GOT3 (cell line): ENCODE measurements at places on chromosomes 11 and 22.

DNA sequence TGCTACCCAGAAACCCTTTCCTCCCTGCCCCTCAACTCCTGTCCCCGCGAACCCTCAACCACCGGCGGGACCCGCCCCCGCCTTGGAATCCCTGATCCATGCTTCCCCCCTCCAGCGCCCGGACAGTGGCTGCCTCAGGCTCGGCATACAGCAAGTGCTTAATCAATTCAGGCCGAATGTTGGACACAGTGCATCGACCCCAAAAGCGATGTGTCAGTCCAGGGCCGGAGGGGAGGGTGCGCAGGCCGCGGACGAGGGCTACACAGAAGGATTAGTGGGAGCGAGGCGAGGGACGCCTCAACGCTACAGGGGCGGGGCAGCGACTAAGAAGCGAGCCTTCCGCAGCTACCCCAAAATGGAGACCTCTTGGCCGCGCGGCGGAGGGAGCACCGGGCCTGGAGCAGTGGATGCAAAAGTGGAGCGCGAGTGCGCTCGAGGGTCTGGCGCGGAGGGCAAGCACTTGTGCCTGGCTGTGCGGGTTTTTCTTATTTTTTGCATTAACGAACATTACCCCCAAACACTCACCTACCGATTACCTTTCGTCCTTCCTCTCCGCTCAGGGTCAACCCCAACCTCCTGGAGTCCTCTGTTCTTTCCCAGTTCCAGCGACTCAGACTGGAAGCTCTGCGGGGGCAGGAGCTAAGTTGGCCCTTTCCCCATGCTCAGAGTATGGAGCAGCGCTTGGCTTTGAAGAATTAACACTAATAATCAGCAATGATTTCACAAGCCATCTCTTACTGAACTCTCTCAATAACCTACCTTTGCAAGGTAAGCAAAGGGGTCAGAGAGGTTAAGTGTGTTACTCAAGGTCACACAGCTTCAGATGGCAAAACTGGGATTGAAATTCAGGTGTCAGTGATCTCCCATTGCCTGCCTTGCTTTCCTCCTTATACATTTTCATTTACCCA is 30.0 kb upstream of the WNT11 start:
- no peak for DNase-seq

DNA sequence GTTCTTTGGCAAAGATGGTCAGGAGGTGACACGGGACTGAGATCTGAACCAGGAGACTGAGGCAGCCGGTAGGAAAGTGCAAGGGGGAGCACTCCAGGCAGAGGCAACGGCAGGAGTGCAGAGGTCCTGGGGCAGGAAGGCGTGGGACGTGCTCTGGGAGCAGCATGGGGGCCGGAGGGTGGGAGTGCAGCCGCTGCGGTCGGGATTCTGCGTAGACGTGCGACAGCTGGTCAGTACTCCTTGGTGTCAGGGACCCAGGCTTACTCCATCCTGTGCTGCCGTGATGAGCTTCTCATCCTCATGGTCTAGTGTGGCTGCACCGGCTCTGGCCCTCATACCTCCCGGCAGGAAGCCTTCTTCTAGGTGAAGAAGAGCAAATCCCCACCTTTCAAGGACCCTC is 16.9 kb upstream of the TRMU start:
- no peak for DNase-seq

- no peak for DNase-seq
These were observed 95.9 kb downstream of the ARHGAP8 start for GRCh38 chr22:44848296-44848741.

DNA sequence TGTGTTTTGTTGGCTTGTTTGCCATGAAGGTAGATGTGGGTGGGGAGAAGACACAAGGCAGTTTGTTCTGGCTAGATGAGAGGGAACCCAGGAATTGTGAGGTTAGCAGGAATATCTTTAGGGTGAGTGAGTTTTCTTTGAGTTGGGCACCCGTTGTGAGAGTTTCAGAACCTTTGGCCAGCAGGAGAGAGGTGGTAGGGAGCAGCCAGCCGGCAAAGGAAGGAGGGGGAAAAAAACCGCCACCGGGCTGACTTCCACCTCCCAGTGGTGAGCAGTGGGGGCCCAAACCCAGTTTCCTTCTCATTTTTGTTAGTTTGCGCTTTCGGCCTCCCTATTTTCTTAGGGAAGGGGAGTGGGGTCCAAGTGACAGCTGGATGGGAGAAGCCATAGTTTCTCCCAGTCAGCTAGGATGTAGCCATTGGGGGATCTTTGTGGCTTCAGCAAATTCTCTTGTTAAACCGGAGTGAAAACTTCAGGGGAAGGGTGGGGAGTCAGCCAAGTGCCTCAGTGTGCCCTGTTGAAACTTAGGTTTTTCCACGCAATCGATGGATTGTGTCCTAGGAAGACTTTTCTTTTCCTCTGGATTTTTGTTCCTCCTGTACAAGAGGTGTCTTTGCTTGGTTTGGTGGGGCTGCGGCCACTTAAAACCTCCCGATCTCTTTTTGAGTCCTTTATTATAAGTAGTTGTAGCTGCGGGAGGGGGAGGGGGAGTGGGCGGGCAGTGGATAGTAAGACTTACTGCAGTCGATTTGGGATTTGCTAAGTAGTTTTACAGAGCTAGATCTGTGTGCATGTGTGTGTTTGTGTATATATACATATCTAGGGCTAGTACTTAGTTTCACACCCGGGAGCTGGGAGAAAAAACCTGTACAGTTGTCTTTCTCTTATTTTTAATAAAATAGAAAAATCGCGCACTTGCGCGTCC is 1.1 kb upstream of the GCAT start:
- no peak for DNase-seq

DNA sequence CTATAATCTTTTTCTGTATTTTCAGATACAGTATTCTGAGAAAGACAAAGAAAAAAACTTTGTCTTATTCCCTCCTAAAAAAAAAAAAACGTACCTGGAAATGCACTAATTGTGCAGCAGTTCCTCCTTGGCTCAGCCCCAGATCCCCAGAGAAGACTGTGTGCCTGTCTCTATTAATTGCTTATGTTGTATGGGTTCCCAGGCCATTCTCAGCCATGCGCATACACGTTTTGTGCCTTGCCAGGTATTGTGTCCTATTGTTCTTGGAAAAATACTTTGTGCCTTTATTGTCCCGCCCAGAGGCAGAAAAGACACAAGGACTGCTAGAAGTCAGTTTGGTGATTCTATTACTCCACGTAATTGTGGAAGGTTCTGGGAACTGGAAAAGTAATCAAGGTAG is 91.2 kb downstream of the PIWIL4 start:
- no peak for DNase-seq

DNA sequence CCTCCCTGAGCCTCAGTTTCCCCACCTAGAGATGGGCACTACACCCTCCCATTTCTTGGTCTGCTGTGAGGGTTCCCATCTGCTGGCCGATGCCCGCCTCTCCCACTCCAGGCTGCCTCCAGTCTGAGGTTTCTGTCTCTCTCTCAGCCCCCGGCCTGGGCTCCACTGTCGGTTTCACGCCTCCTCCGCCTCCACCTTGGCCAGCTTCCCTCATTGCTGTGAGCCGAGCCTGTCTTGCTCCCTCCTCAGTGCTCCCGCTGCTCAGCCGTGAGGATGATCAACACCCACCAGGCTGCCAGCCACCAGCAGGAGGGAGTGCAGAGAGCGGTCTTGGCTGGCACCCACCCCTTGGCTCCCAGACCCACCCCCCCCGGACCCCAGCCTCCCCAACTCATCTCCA is 61.0 kb downstream of the CYTH4 start:
- DNase-seq: no peak

GRCh38 chr22:35104491-35104890 is 38.5 kb downstream of the ISX start:
- no peak for DNase-seq

- DNase-seq: no peak
These were observed 524.1 kb downstream of the METTL15 start for GRCh38 chr11:28632338-28632737.

GRCh38 chr11:60100516-60100915 is 12.1 kb downstream of the MS4A2 start:
- no peak for DNase-seq

DNA sequence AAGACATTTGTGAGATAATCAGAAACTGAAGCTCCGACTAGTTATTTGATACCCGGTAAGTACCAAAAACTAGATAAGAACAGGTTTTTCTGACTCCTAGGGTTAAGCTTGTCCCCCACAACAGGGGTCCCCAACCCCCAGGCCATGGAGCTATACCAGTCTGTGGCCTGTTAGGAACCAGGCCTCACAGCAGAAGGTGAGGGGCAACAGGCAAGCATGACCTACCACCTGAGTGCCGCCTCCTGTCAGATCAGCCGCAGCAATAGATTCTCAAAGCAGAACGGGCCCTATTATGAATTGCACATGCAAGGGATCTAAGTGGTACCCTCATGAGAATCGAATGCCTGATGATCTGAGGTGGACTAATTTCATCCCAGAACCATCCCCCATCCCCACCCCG is 1.2 kb upstream of the MS4A10 start:
- no peak for DNase-seq

DNA sequence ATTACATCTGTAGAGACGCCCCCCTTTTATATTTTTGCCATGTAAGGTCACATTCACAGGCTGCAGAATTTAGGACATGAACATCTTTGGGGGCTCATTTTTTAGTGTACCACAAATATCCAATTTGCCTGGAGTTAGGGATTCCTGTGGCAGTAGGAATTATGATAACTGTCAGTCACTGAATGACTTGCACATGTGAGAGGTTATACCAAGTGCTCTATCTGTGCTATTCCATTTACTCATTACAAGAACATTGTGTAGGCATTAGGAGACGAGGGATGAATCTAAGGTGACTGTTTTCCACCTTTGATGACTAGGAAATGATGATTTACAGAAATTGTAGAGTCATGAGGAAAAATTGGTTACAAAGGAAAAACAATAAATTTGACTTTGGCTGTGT is 79.3 kb downstream of the LIF start:
- DNase-seq: no peak

GRCh38 chr11:82960779-82961143 is 59.2 kb downstream of the DDIAS start:
- no peak for DNase-seq

DNA sequence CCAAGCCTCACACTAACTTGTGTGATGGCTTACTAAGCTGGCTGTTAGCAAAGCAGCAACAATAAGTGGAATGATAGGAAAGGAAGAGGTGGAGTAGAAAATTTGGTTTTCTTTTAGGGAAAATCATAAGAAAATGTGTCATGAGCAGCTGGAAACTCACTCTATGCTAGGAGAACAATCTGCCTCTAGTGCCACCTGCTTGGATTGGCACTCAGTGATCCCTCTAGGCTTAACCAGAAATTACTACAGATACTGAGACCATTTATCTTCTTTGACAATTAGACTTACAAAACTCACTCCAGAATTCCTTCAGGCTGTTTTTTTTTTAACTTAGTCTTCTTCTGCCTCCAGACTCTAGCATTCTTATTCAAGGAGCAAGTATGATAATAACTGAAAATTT is 117.3 kb downstream of the CD44 start:
- DNase-seq: no peak

DNA sequence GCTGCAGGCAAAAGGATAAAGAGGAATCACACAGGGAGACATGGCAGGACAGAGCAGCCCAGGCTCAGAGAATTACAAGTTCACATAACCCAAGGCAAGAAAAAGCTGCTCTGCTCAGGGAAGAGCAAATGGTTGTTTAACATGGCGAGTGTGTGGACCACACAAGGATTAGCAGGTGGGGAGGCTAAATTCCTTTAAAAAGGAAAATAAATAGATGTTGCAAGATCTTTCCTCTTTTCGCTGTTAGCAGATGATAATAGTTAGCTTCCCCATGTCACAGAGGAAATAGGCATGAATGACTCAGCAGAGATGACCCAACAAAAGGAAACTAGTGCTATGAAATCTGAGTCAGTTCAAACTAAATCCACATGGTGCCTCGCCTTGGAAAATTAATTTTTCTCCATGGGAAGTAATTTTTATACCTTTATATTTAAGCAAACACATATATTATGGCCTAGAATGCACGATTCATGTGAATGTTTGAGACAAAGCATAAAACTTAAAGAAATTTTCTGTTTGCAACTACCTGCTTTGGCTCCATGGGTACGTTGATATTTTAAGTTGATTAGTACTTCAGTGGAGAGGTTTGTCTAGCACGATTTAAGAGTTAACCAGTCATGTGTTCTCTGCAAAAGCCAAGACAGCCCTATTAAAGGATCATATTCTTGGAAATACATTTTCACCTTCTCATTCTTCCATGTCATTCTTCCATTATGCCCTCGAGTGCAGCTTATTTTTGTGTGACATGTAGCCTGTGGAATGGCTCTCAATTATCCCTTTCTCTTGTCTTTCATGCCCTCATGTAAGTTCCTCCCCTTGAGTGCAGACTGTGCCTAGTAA is 38.5 kb upstream of the FJX1 start:
- no peak for DNase-seq
